Stimulated activated CD4-positive, alpha-beta T cell treated with anti-CD3 and anti-CD28 coated beads, TNF-alpha, amount 100 ng/mL, for 4 hours (primary cell): ENCODE measurements at places on chromosomes 5 and 9.

- no peak for DNase-seq
Observed at GRCh38 chr5:139666551-139666950, 18.4 kb downstream of the CXXC5 start.

GRCh38 chr9:68705531-68706362 is 707 bp downstream of the PIP5K1B start:
- no peak for DNase-seq

DNA sequence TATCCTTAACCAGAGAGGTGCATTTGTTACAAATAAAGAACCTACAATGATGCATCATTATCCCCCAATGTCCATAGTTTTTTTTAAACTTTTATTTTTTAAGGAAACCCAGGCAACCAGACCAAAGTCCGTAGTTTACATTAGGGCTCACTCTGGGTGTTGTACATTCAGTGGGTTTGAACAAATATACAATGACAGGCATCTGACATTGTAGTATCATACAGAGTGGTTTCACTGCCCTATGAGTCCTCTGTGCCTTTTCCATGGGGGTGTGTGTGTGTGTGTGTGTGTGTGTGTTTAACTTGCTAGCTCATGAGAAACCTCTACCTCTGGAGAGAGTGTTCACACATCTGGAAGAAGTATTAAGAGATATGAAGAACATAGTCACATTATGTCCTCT is 141.5 kb downstream of the KDM4C start:
- no peak for DNase-seq

DNA sequence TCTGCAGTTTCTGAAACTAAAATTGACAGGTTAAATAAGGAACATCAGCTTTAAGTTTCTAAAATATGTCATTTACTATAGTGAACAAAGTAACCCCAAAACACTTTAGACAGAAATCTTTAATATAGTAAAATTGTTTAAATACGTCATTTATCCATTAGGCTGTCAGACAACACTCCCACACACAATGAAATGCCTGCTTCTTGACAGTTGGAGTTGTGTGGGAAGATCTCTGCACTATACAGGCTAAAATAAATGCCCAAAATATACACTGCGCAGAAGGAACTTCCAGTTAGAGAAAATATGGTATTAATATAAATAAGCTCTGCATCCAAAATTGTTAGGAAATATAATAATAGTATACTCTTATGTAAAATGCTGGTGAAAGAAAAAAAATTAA is 794.4 kb downstream of the CDH18 start:
- DNase-seq = no peak

DNA sequence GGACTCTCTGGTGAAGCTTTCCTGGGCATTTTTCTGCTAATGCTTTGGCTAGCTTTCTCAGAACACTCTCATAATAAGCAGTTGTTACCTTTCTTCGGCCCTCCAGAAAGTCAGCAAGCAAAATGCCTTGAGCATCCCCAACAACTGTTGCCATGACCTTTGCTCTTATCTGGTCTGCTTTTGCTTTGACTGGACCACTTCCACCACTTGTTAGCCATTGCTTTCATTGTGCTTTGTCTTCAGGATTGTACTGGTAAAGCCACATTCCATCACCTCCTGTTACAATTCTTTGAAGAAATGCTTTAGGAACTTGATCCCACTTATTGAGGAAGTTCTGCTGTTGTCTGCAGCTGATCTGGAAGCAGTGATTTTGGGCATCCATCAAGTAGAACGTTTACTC is 35.7 kb downstream of the RAD50 start:
- DNase-seq = no peak

GRCh38 chr9:115058175-115058574 is 59.8 kb downstream of the TNC start:
- DNase-seq = no peak

- no peak for DNase-seq
Observed at GRCh38 chr5:179870403-179870903, 11.8 kb upstream of the MRNIP start.

DNA sequence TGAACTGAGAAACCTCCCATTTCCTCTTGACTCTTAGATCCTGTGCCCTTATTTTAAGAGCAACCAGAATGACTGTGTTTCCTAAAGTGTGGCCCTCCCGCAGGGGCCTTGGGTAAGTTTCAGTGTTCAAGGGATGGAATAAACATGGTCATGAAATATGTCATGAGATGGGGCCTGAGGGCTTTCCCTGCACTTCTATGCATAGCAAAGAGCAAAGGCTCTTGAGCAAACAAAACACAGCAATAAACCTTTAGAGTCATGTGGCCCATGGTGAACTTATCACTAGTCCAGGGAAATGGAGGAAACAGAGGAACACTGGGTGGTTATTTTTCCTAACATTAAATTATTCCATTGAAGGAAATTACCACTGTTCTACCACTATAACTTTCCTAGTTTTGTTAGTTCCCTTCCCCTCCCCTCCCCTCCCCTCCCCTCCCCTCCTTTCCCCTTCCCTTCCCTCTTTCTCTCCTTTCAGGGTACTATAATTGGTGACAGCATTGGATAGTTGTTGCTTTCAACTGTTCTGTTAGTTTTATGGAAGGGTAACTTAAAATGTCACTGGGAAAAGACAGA is 72.4 kb downstream of the CTSL start:
- DNase-seq = no peak

GRCh38 chr5:113031557-113031956 is 55.0 kb downstream of the DCP2 start:
- no peak for DNase-seq

DNA sequence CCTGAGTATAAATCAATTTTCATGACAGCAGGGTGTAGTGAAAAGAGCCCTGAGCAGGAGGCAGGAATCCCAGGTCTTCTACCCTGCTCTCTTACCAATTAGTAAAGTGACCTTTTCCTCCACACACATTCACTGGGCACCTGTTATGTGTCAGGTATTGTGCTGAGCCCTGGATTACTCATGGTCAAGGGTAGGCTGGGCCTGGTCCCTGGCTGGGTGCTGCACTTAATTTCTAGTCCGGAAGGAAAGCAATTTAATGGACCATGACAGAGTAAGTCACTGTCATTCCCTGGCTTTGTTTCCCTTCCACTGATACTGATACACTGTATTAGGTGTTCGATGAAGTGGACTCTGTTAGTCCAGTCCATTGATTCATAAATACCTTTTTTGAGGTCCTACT is 29.1 kb upstream of the BRINP1 start:
- DNase-seq = no peak

DNA sequence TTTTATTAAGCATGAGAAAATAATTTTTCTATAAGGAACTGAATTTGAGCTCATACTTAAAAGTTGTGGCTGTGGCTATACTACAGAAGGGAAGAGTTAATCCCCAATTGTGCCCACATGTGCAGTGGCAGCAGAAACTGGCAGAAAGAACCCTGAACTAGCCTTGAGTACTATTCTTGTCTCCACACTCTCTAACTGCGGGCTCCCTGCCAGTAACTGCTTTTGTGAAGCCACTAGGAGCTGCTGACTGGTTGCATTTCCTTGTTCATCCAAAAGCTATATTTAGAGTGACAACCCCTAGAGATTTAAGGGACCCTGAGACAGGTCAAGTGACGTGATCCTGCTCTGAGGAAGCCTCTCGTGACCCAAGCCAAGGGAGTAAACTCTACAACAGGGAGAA is 238.6 kb downstream of the ELAVL2 start:
- DNase-seq = no peak

- DNase-seq = no peak
Observed at GRCh38 chr9:70412832-70413463, 1.5 kb downstream of the KLF9 start.

- no peak for DNase-seq
Observed at GRCh38 chr5:33118761-33119415, 321.9 kb upstream of the TARS1 start.

- DNase-seq = no peak
Observed at GRCh38 chr5:118888556-118888955, 99.8 kb downstream of the DTWD2 start.

- no peak for DNase-seq
Observed at GRCh38 chr9:100561256-100561655, 16.6 kb upstream of the CAVIN4 start.

DNA sequence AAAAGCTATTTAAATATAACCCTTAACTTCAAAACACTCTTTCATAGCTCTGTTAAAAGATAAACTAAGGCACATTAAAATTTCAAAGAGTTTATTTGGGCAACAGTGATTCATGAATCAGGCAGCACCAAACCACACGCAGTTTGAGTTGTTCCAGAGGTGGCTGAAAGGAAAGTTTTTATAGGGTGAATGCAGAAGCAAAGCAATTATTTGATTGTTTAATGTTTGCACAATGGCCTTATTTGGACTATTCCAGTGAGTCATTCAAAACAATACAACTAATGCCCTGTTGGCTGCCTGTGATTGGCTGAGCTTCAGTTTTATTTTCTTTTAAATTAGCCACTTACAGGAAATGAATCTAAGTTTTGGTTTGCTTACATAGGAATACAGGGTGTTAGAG is 125.3 kb downstream of the CEP120 start:
- DNase-seq = no peak

- no peak for DNase-seq
Observed at GRCh38 chr9:35729700-35730485, 2.1 kb downstream of the TLN1 start.

DNA sequence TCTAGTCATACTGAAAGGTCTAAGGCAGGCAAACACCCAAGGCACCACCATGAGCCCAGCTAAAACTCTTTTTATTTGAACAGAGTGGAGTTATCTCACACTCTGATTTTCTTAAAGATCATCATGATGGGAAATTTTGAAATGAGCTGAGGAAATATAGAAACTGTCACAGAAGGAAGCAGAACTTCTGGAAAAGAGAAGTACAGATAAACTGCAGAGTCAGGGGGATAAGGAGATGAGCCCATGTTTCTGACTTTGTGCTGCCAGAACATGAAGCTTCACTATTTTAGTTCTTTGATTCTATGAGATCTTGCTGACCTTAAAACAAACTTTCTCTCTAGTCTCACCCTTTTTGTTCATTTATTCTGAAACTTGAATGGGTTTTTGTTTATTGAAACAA is 406.5 kb upstream of the EDIL3 start:
- no peak for DNase-seq

DNA sequence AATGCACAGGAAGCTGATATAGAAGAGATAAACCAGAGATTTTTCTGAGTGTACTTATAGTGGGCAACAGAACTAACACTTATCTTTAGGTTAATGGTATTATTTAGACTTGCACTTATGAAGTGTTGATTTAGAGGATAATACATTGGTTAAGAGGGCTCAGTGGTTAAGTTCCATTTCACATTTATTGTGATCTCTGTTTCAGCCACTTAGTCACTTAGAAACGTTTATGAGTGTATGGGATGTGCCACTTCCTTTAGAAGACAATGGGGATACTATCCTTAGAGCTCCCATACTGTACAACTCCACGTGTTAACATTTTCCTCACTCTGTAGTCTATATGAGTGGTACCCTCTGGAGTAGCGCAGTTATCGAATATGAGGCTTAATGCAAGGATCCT is 57.5 kb downstream of the PIP5K1B start:
- no peak for DNase-seq

GRCh38 chr5:65978251-65978650 is 51.9 kb downstream of the ERBIN start:
- DNase-seq = no peak

GRCh38 chr9:104618104-104618503 is at the start of gene OR13C9:
Gene OR13C9 (minus strand): TSS chr9:104618204. CDS start chr9:104618204, 0 bp downstream.
- DNase-seq = no peak

DNA sequence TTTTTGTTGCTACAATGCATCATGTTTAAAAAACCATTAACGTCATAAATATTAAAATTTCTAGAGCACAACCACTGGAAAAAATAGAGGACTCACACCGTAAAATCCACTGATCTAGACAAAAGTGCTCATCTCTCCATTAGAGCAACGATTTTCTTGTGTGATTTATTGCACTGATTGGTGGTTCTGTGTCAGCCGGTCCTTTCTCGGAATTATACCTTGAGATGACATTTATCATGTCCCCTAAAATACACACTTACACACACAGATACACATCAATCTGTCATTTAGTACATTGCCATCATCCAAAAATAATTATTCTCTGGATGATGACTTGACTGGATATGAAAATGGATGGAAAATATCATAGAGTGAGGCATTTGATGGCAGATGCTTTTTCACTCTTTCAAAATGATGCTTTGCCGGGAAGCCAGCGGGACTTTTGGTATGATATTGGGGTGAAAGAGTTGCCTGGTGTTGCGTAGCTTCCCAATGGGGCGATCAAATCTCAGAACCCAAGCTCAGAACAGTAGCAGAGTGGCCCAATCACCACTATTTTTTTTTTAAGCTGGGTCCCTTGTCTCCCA is 226.6 kb downstream of the GAS1 start:
- no peak for DNase-seq

GRCh38 chr9:103804077-103804735 is 289.9 kb upstream of the SMC2 start:
- no peak for DNase-seq
